ENCODE measurements at places on chromosomes 3 and 15. TPM values are rescaled to one million over a fixed set of nuclear protein-coding genes. Genes with fewer than 3 reads are reported as not detected.

DNA sequence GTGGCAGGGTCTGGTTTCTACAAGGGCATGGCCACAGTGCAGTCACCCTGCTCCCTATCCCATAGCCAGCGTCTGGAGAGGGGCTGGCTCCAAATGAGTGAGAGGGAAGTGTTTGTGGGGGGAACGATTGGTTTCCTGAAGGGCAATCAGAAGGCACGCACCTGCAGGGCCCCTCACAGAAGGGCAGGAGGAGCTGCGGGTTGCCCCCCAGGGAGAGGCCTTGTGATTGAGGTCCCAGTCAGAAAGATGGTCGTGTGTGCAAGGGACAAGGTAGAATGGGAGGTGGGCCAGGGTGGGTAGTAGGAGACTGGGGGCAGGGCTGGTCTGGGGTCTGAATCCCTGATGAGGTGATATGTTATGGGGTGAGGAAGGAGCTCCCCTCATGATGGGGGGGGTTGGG lies 35.8 kb downstream of the LIMD1 start:
- DNase-seq: no peak

- no peak for DNase-seq
These were observed 40.4 kb upstream of the CHMP2B start for GRCh38 chr3:87186608-87187159.

KIF7 gene
- 0.22 TPM for total RNA-seq

GRCh38 chr15:56804938-56805337 lies 71.6 kb upstream of the ZNF280D start:
- no peak for DNase-seq

- no peak for DNase-seq
These were observed 1.2 kb downstream of the IGDCC4 start for GRCh38 chr15:65421360-65422215.

DNA sequence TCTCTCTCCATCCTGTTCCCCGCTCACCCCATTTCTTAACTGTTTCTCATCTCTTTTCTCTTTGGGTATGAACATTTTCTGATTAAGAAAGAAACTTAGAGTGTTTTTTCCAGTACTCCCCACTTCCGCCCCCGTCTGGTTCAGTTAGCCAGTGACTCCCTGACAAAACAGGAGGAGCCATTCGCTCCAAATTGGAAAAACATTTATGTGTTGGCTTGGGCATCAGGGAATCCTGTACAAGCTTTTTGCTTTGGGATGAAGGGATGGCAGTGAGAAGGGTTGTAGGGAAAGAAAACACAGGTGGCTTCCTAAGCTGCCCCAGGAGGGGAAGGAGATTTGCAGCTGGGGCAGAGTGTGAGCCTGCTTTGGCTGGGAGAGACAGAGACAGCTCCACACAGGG lies 47.0 kb downstream of the BOC start:
- DNase-seq: no peak

DNA sequence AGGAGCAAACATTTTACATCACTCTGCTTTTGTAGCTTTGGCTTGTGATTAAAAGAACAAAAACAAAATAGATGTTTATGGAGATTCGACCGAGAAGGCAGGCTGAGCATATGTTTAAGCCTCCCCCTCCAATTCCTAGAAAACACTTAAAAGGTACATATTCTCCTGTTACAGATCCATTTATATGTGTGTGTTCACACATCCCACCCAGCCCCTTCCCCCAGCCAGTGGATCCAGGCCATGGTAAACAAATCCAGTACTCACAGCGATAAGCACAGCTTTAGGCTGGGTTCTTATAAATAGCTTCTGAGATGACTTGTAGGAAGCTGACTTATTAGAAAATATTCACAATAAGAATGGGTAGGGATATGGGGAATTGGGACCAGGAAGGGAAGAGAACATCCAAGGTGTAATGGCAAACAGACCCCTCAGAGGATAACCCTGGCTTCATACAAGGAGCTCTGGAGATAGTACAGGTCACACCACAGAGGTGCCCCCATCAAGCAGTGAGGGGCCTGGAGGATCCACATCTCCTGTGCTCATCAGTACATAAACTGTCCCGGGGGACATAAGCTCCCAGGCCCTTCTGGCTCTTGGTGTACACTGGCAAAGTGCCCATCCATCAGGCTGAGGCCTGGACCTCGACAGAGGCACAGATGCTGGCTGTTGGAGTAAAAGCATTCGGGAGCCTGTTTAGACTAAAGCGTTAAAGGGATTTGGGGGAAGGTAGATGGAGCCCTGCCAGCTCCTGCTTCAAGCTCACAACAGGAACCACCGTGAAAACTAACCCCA lies 70.0 kb upstream of the UBE2E1 start:
- no peak for DNase-seq

All from activated B cell treated with CpG ODN at 0.5 μM for 24 hours (primary cell).